ENCODE measurements at places on chromosomes 5 and 9.

- no peak for DNase-seq
Measured at GRCh38 chr9:103681435-103681834, 412.7 kb upstream of the SMC2 start.

DNA sequence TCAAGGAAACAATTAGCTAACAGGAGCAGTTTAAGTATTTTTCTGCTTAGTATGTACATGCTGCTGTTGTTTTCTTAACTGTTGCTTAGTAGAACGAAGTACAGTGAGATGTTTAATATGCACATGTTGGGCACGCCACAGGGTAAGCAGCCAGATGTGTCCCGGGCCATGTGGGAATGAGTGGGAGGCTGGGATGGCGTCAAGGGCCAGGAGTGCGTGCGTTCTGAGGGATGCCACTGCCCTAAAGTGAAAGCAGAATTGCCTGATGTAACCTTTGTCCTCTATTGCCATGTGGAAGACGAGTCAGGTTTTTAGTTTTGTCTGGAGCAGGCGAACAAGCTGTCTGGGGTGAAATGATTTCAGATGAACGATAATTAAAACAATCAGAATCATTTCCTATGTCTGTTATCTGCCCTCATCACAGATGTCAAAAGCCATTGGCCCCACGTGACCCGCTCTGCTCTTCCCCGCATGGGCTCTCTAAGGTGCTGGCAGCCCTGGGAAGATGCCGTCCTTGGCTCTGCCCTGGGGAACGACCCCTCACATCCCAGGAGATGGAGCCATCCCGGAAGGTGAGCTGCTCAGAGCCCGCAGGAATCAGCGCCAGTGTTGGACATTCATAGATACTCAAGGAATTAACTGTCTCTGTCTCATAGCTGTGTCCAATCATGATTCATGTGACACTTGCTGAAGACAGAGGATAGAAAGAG is 356.6 kb upstream of the IRX4 start:
- no peak for DNase-seq

GRCh38 chr9:129633848-129634247 is 7.9 kb downstream of the NTMT1 start:
- no peak for DNase-seq

DNA sequence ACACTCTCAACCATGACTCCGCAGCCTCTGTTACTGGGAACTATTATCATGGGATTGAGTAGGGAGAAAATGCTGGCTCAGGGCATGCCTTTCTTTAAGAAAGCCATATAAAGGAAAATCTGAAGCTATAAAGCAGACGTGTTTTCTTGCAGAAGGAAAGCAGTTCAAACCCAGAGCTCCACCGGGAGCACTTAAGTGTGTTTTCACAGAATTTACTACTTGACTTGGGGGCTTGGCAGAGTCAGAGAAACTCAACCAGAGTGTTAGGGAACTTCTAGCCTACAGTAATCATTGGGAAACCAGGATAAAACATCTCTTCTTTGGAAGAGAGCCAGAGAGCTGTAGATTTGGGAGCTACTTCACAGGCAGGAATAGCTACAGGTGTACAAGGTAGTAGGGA is 283.4 kb upstream of the ADRA1B start:
- DNase-seq: no peak

- DNase-seq: no peak
Measured at GRCh38 chr5:17154211-17154996, 63.0 kb upstream of the BASP1 start.

DNA sequence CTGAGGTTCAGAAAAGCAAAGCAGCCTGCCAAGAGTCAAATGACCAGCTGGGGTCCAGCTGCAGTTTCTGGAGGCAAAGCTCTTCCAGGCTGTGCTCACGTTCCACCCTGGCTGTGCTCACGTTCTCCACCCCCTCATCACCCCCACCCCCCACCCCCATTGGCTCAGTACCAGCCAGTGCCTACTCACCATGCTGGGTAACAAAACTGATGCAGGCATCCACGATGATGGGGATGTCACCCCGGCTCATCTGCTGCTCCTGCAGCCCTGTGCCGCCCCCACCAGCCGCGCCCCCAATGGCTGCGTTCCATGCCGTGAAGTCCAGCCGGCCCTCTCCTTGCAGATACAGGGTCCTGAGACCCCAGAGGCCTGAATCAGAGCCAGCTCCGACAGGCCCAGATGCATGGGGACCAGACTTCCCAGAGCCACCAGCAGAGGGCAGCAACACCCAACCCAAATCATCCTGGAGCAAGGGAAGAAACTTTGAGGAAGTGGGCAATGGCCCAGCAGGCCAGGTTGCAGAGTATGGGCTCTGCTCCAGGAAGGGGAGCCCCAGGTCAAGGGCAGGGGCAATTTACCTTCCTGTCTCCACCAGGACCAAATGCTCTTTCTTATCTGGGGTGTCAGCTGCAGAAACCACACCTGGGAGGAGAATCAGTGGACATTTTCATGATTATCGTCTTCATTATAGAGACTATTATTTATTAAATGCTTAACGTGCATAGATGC is 13.7 kb upstream of the FCHSD1 start:
- DNase-seq: peak; percentile 86

GRCh38 chr5:90898326-90899013 is 339.9 kb downstream of the ADGRV1 start:
- no peak for DNase-seq

DNA sequence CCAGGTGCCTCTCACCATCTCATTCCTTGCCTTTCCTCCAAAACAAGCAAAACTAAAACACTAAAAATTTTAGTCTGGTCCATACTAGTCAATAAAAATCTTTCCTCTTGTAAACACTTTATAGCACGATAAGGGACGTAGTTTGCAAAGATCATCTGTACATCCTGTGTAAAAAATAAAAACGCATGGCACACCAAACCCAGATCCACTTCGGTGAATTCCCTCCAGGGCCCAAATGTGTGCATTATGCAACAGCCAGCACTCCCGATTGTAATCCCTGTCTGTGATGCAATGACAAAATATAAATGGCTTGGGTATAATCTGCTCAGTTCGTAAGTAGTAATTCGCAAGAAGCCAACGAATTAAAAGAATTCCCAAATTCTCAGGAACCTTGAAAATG is 1.4 kb downstream of the FAM169A start:
- no peak for DNase-seq

DNA sequence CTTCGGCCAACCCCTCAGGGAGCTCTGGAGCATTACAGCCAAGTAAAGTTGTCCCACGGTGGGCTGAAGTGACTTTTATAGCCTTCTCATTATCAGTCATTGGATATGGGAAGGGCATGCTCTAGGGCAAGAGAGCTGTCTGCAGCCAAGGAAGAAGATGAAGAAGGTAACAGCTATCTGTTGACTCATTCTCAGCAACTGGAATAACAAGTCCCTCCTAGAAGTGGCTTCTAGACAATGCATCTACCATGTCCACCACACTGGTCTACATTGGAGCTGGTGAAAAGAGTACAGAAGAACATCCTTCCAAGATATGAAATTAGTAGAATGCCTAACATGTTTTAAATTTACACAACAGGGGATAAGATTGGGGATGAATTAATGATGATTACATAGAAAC is 524.2 kb downstream of the ACTL7B start:
- DNase-seq: no peak

All from activated CD4-positive, alpha-beta T cell treated with anti-CD3 and anti-CD28 coated beads for 36 hours (primary cell).